Brain microvascular endothelial cell (primary cell): ENCODE measurements at places on chromosomes 2 and 18.
A peak's percentile ranks its signal among the peaks of the same experiment; 100 is the strongest.

DNA sequence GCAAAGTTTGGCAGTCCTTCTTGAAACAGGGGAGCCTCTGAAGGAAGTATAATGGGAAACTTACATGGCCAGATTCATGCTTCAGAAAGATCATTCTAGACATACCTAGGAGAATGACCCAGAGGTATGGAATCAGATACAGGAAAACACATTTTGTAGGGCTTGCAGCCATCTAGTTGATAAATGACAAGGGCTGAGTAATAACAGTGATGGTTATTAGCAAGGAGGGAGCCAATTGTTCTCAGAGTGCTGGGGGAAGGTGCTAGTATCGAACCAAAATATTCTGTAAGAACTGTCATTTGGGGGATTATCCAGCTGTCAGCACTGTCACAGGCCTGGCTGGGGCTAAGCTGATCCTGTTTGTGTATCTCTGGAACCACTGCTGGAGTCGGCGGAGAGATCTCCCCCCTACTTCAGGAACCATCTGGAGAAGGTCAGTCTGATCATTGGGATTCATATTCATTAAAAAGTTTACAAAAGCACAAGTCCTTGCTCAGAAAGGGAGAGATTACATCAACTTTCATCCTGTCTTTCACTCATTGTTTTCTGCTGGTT is 113.8 kb upstream of the THSD7B start:
- no peak for DNase-seq

- no peak for DNase-seq
Measured at GRCh38 chr2:237190966-237191713, 105.5 kb downstream of the COPS8 start.

GRCh38 chr2:221601376-221601775 is 29.3 kb upstream of the EPHA4 start:
- no peak for DNase-seq

- no peak for DNase-seq
Measured at GRCh38 chr2:240555541-240556250, 2.1 kb downstream of the ANKMY1 start.

DNA sequence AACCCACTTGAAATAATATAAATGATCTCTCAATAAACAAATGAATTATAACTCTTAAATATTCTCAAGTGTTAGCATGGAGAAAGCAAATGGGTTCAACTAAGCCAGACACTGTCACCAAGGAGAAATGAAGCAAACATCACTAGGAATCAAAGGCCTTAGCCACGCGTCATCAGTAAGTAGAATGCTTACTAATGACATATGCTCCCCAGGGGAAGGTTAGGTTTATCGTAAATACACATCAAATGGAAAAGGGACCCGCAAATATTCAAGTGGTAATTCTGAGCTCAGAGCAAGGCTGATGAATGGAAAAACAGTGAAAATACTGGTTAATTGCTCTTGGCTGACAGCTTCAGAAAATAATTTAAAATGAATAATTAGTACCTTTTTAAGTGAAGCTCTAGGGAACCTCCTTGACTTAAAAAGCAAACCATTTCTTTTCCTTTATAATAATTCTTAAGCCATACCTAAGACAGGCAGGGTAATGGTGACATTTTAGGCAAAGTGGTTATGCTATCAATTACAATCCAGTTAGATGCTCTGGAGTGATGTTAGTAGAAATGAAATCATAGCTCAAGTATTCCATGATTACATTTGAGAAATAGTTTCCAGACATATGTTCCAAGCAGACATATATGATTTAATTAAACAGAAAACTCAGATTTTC is 101.5 kb downstream of the ALPK2 start:
- DNase-seq: peak; percentile 24

GRCh38 chr18:53909668-53910067 is 314.8 kb downstream of the MBD2 start:
- DNase-seq: peak; percentile 35

DNA sequence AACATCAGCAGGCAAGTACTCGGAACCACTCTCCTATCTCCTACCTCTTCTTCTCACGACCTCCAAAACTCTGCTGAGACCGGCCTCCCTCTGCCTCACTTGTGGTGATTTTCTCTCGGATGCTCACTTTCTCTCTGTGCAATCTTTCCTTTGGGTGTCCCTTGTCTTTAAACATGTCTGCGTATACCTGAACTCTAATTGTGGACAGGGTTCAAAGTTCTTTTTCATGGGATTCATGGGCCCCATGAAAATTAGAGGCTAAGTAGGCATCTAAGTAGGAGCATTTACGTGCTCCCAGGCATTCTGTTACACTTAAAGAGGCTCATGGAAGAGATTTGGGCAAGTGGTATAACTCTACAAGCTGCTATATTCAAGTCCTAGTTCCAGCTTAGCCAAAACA is 2.1 kb upstream of the PPP1CB start:
- DNase-seq: no peak

GRCh38 chr2:196391149-196391479 is 219.7 kb upstream of the STK17B start:
- no peak for DNase-seq
